ENCODE measurements at places on chromosomes 13 and 19.

- DNase-seq: no peak
These were observed 61.5 kb upstream of the TDRD3 start for GRCh38 chr13:60335531-60335930.

DNA sequence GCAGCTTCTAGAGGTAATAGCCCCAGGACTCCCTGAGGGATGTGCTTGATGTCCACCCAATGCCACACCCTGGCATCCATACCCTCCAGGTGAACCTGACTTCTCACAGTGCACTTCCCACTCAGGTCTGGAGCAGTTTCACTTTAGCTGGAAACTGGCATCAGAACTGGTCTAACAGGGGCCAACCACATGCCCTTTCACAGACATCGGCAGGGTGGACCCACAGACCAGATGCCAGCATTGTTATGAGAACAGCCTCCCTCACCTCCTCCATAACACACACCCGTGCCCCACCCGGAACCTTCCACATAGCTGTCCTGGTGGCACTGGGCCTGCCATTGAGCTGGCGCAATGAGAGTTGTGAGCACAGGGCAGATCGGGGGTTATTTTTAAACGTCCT lies 77.4 kb upstream of the GPR12 start:
- DNase-seq: no peak

DNA sequence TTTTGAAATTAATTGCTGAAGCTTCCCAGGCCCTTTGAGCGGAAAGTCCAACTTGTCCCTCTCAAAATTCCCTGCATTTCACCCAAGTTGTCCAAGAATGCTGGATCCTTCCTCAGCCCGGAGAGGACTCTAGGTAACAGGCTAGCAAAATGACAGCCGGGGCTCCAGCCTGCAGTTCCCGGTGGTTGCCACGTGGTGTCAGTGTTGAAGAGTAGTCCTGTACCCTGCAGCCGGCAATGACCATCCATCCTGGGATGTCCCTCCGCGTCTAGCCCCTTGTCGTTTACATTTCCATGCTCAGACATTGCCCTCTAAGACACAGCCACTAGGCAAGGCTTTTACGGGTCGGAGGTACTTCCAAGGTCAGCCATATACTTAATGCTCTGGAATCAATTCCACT lies 31.4 kb upstream of the MTIF3 start:
- DNase-seq: no peak

GRCh38 chr13:33535061-33535460 lies 249.5 kb upstream of the STARD13 start:
- DNase-seq: no peak

GRCh38 chr13:39663508-39663907 lies 8.0 kb downstream of the COG6 start:
- no peak for DNase-seq

GRCh38 chr19:48961673-48962028 lies 3.5 kb upstream of the FTL start:
- no peak for DNase-seq

GRCh38 chr19:7540761-7541474 lies 5.4 kb downstream of the PNPLA6 start:
- no peak for DNase-seq
